ENCODE measurements at places on chromosomes 16 and 17.
A peak's percentile ranks its signal among the peaks of the same experiment; 100 is the strongest.

GRCh38 chr17:43543300-43543699 is 2.8 kb downstream of the ETV4 start:
- DNase-seq: no peak

DNA sequence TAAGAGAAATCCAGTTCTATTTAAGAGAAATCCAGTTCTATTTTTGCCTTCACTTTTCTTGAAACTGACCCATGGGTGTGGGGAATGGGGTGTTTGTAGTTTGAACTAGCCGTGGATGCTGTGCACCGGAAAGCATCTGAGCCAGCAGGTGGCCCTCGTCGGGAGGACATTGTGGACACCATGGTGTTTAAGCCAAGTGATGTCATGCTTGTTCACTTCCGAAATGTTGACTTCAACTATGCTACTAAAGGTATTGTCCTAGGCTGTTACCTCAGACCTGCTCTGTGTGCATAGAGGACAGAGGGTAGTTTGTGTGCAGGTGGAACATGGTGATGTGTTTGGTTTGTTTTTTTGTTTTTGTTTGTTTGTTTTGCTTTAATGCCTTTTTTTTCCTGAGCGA is 3.3 kb downstream of the ATXN2L start:
- DNase-seq: no peak

DNA sequence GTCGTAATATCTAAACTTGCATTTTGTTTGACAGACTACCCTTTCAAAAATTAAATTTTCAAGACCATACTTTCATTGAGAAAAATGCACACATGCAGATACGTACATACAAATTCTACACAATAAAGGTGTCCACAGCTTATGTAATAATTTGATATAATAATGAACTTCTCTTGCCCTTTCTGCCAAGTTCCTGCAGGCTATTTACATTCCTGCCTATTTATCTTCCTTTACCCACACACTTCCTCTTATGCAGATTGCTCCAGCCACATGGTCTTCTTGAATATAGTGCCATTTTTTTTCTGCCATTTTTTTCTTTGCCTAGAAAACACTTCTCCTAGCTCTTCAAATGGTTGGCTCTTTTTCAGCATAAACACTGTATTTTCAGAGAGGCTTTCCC is 826.9 kb upstream of the CDH8 start:
- DNase-seq: no peak

DNA sequence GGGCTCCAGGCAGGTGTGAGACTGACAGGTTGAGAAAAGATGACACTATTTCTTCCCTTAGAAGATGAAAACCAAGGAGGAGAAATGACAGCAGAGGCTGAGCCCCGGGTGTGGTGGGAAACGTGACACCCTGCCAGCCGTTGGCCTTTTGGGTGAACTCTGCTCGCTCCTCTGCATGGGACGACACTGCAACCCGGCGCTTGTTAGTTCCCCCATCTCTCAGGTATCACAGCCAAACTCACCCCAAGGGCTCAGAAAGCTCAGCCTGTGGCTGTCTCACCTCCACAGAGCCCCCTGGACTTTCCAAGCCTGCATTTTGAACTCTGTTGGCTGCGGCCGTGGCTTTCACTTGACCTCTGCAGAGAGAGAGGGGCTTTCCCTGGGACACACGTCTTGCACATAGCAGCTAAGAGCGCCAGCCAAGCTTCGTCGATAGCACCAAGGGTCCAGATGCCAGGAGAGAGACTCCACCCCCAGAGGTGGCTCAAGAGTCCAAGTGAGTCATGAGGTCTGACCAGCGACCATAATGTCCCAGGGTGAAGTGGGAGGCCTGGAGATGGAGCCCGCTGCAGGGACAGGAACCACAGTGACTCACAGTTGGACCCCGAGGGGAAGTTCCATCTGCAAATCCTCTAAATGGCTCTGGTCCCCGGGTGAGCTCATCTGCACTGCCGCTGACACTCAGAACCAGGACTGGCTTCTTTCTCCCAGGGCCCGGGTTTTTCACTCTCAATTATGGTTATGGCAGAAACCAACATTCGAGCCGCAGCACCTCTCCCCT is 301.9 kb downstream of the SOX9 start:
- no peak for DNase-seq

- no peak for DNase-seq
Measured at GRCh38 chr16:9922441-9922840, 259.8 kb downstream of the GRIN2A start.

- DNase-seq: no peak
Measured at GRCh38 chr17:38926293-38927070, 1.1 kb downstream of the LASP1NB start.

DNA sequence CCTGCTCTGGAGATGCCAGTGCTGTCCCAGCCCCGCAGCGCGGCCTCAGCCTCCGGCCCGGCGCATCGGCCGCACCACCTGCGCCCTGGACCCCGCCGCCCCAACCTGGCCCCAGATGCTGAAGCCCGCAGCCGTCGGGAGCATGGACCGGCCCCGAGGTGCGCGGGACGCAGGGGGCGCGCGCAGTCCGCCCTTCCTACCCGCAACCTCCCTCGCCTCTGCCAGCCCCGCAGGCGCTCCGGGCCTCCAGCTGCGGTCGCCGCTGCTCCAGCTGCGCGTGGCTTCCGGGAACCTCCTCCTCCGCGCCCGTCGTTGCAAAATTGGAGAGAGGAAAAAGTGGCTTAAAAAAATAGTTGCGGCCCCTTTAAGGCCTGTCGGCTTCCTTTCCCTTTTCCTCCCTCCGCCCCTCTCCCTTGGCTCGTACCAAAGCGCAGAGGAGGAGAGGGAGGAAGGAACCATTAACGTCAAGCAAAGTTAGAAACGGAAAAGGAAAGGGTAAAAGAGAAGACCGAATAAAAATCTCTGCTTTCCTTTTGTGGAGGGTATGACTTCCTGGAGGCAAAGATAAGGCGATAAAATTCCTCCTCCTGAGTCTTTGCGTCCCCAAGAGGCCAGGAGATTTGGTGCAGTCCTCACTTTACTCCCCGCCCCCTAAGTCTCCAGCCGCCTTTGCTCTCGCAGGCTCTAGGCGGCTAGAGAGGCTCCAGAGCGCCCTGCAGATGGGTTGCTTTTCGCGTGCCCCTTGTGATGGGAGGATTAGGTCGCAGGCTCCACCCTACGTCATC is at the start of gene CDIPT:
Gene CDIPT (minus strand): TSS at position 343 of the 785 bp plus-strand sequence. CDS start 369 bp downstream, outside the sequence.
- peak; percentile 96 for DNase-seq

- no peak for DNase-seq
Measured at GRCh38 chr17:35732806-35733136, 1.3 kb downstream of the RASL10B start.

- no peak for DNase-seq
Measured at GRCh38 chr16:75556431-75556950, 439 bp upstream of the TMEM231 start.

DNA sequence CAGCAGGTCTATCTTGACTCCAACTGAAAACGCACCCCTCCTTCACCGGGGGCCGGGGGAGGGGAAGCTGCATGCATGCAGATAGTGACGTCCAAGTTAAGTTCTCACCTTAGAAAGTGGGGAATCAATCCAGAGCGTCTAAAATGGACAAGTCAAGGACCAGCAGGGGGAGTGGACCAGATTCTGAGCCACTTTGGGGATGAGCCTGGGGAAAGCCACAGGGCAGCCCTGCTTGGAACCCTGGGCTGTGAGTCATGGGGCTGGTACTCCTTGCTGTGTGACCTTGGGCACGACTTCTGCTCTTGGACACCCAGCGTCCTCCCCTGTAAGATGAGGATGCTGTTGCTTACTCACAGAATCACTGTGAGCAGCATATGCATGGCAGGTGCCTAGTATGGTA is 9.1 kb downstream of the TNFRSF13B start:
- DNase-seq: no peak

GRCh38 chr17:9116861-9117568 is 95.7 kb downstream of the NTN1 start:
- DNase-seq: no peak

- no peak for DNase-seq
Measured at GRCh38 chr16:88287219-88287618, 95.5 kb upstream of the ZNF469 start.

GRCh38 chr16:46817961-46818360 is 13.0 kb downstream of the C16orf87 start:
- no peak for DNase-seq

All from left colon (tissue), 2 donors.